Melanocyte of skin (primary cell): ENCODE measurements at places on chromosomes 5 and 9. TPM values are rescaled to one million over a fixed set of nuclear protein-coding genes. Genes with fewer than 3 reads are reported as not detected.

The LEAP2 gene
- total RNA-seq: 0.67 and 0.77 TPM in 2 replicates

The LRRC70 gene
- 0.34 and 1.5 TPM in 2 replicates for total RNA-seq

The NREP gene
- total RNA-seq: 7.3 and 11.0 TPM in 2 replicates

The SPINK7 gene
- not detected in 2 replicates for total RNA-seq

The CATSPER3 gene
- 0.15 TPM in 1 of 2 replicates, not detected in the other for total RNA-seq

The ATG10 gene
- total RNA-seq: 8.7 and 8.9 TPM in 2 replicates

The FBXL17 gene
- 8.3 and 13.4 TPM in 2 replicates for total RNA-seq

The TMEM245 gene
- total RNA-seq: 73.3 and 97.4 TPM in 2 replicates

The CXCL14 gene
- total RNA-seq: not detected in 2 replicates

The MEIKIN gene
- total RNA-seq: not detected in 2 replicates

The LCN1 gene
- total RNA-seq: not detected in 2 replicates

The MEF2C gene
- 25.8 and 29.0 TPM in 2 replicates for total RNA-seq

The GGTA1 gene
- not detected in 2 replicates for total RNA-seq

The GPR150 gene
- 0.34 and 0.73 TPM in 2 replicates for total RNA-seq

The CCDC69 gene
- total RNA-seq: 1.0 and 1.5 TPM in 2 replicates

The STOML2 gene
- total RNA-seq: 137 and 187 TPM in 2 replicates

The KLHL9 gene
- 29.9 and 42.9 TPM in 2 replicates for total RNA-seq

The ISL1 gene
- total RNA-seq: not detected in 2 replicates

The SEMA5A gene
- 29.9 and 90.9 TPM in 2 replicates for total RNA-seq

The TRPM3 gene
- 0.33 and 0.46 TPM in 2 replicates for total RNA-seq

The HK3 gene
- 0.34 TPM in 1 of 2 replicates, not detected in the other for total RNA-seq

The PCDHB4 gene
- total RNA-seq: 0.36 and 0.69 TPM in 2 replicates

The HAVCR2 gene
- 0.69 TPM in 1 of 2 replicates, not detected in the other for total RNA-seq

The DCTN4 gene
- total RNA-seq: 49.6 and 61.1 TPM in 2 replicates

The MCTP1 gene
- 18.5 and 43.7 TPM in 2 replicates for total RNA-seq

The FBXO10 gene
- 20.6 and 20.7 TPM in 2 replicates for total RNA-seq

The PRKACG gene
- not detected in 2 replicates for total RNA-seq

The CDH9 gene
- total RNA-seq: not detected in 2 replicates

The GAPT gene
- not detected in 2 replicates for total RNA-seq

The OR1J2 gene
- not detected in 2 replicates for total RNA-seq

The PCDHA2 gene
- total RNA-seq: not detected in 2 replicates

The JAKMIP2 gene
- total RNA-seq: under 0.01 and 1.9 TPM in 2 replicates

The MAN1B1 gene
- 55.7 and 60.3 TPM in 2 replicates for total RNA-seq

The BAAT gene
- under 0.01 and 0.15 TPM in 2 replicates for total RNA-seq

The FOXD4L4 gene
- total RNA-seq: under 0.01 TPM in 2 replicates

The SLC6A3 gene
- not detected in 2 replicates for total RNA-seq

The ADGRV1 gene
- under 0.01 and 0.36 TPM in 2 replicates for total RNA-seq

The PLCXD3 gene
- total RNA-seq: not detected in 2 replicates

The ZNF354B gene
- total RNA-seq: 7.7 and 10.8 TPM in 2 replicates

The ALDH7A1 gene
- 24.6 and 29.2 TPM in 2 replicates for total RNA-seq

The SLC22A4 gene
- 0.69 and 0.73 TPM in 2 replicates for total RNA-seq

The RLN2 gene
- 0.33 and 0.93 TPM in 2 replicates for total RNA-seq
